ENCODE measurements at places on chromosomes 7 and 10.

GRCh38 chr10:29535012-29535777 lies 99.6 kb downstream of the SVIL start:
- peak; percentile 38 for DNase-seq

DNA sequence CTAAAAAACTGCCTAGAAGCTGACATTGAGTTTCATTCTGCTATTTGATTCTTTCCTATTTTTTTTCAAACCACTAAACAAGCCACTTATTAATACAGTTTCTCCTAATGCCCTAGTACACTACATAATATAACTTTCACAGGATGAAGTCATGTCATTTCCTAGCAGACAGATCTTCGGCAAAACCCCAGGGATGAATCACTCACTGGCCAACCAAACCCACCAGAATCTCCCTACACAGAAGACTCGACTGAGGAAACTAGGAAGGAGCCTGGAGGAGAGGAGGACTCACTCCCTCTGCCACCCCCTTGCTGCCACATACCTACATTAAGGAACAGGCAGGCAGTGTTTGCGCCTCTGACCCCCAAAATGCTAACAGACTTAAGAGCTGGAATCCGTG lies 33.4 kb downstream of the XPNPEP1 start:
- no peak for DNase-seq

DNA sequence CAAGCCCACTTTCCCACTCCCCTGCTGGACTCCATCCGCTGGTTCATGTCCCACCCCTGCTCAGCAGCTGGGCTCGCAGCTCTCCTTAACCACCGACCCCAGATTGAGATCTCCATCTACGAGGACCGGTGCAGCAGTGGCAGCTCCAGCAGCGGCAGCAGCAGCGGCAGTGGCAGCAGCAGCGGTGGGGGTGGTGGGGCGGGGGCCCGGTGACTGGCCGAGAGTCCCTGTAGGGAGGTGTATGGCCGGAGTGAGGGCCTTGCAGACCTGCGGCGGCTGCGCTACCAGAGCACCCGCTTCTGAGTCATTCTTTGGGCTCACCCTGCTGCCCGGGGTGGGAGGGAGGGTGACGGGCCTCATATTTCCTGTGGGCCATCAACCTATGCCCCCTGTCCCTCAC lies 15.8 kb downstream of the GOLGA7B start:
- no peak for DNase-seq

GRCh38 chr7:18624459-18624858 lies 128.9 kb downstream of the HDAC9 start:
- no peak for DNase-seq

DNA sequence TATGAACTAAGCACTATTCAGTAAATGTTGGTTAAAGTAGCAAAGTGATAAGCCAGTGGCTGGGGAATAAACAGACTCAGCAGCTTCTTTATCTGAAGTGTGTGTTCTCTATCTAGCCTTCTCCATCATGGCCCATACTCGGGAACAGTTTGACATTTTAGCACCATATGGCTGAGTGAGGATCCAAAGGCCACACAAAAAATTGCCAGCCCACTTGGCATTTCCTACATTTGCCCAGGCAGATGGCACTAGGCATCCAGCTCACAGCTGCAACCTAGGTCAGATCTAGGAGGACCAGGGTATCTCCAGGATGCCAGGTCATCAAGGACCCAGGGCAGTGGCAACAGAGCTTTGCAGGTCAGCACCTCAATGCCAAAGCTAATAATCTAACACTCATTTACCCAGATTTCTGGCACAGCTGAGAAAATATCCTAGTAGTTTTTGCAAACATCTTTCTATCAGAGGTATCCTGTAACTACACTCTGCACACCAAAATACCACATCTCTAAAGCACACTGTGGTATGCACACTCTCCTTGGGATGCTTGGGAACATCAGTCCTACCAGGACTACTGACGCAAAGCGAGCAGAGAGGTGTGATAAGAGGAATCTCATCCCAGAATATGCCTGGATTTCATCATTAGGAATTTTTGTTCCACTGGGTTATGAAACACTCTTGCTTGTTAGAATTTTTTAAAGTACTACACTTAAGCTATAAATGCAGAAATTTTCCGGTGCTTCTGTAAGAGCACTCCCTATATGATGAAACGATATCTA lies 61.7 kb downstream of the DOCK4 start:
- DNase-seq: no peak

DNA sequence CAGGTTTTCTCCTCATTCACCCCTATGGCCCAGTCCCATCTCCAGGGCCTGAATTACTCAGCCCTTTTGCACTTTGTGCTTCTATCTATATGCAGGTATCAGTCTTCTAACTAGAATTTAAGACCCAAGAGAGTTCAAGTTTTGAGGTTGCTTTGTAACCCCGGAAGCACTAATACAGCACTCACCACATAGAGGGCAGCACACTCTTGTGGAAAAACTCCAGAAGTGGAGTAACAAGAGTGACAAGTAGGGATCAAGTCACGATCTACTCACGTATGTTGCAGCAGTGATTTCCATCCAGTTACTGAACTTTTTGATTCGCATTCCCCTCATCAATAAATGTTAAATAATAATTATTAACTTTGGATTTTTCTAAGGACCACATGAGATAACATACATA lies 151.0 kb downstream of the CHCHD3 start:
- peak; percentile 10 for DNase-seq

DNA sequence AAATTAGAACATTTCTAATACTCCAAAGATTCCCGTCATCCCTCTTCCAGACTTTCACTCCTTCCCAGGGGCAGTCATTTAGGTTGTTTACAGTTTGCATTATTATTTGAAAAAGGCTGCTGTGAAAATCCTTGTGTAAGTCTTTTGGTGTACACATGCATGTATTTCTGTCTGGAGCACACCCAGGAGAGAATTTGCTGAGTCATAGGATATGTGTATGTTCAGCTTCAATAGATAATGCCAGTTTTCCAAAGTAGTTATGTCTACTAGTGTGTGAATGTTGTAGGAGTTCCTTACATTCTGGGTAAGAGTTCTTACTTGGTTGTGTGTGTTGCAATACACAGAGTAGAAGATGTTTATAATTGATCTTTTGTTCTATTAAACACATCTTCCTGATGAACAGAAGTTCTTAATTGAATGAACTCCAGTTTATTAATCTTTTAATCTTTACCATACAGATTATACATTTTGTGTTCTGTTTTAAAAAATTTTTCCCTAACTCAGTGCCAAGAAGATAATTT lies 25.3 kb downstream of the CROT start:
- DNase-seq: no peak

All from KBM-7 (cell line).